ENCODE measurements at places on chromosomes 3 and 15. TPM values are rescaled to one million over a fixed set of nuclear protein-coding genes. Genes with fewer than 3 reads are reported as not detected.

SATB1 gene
- 16.5 TPM for total RNA-seq

GPR176 gene
- 8.2 TPM for total RNA-seq

KLHL40 gene
- not detected for total RNA-seq

GRM7 gene
- total RNA-seq = 0.16 TPM

EXD1 gene
- not detected for total RNA-seq

PLA2G4D gene
- not detected for total RNA-seq

ZNF654 gene
- total RNA-seq = 15.9 TPM

ST3GAL6 gene
- 9.4 TPM for total RNA-seq

LTF gene
- 4.3 TPM for total RNA-seq

CCR9 gene
- total RNA-seq = not detected

CYP19A1 gene
- total RNA-seq = 8.0 TPM

TOPBP1 gene
- total RNA-seq = 16.2 TPM

GOLGA8T gene
- total RNA-seq = not detected

ZBED2 gene
- not detected for total RNA-seq

MORC1 gene
- not detected for total RNA-seq

PLAAT1 gene
- 1.2 TPM for total RNA-seq

GOLGA6L7 gene
- not detected for total RNA-seq

CDCP1 gene
- total RNA-seq = 4.8 TPM

PLEKHO2 gene
- 87.5 TPM for total RNA-seq

OCA2 gene
- total RNA-seq = not detected

Measured in mesenteric fat pad (tissue), 1 donor.